ENCODE measurements at places on chromosomes 1 and 21.

DNA sequence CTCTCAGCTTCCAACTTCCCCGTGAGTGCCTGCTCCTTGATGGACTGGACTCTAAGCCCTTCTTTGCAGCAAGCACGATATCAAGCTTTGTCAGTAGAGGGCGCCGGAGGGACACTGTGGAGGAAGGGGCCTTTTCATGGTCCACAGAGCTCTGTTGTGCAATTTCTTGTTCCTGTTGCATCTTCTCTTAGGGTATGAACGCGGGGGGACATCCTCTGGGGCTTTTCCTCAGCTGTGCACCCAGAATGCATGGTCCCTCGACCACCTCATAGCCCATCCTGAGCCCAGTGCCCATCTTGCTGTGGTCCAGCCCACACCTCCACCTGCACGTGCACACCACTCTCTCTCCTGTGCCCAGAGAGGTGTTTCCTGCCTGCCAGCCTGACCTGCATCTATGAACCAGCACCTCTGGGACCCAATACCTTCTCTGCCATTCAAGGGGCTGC is 556.8 kb downstream of the PTPRU start:
- peak; percentile 46 for DNase-seq

- no peak for DNase-seq
These were observed 49.7 kb downstream of the SLX9 start for GRCh38 chr21:44989537-44989886.

DNA sequence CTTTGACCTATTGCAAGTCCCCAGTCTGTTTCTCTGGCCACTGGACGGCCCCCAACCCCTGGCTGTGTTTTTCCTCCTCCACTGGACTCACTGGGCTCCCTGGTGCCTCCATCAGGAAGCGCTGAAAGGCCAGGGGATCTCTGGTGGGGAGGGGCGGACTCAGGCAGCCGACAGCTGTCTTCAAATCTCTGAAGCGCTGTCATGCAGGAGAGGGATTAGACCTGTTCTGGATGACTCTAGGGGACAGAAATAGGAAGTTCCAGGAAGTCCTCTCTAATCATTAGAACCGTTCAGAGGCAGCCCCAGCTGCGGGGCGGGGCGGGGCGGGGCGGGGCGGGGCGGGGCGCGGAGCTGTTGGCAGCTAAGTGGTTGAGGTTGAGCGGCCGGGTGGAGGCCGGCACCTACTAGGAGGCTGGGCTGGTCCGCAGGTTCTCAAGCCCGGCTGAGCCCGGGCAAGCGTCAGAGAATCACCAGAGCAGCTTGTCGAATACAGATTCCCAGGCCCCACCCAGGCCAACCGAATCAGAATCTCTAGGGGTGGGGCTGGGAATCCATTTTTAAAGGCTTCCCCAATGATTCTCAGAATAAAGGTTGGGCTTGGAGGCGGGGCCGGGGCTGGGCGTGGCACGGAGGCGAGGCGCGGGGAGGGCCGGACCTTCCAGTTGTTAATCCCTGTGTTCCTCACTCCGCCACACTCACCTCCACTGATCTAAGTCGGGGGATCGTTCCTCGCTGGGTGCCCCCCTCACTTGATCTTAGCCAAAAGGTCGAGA is 11.4 kb upstream of the PHLDA3 start:
- peak; percentile 61 for DNase-seq

DNA sequence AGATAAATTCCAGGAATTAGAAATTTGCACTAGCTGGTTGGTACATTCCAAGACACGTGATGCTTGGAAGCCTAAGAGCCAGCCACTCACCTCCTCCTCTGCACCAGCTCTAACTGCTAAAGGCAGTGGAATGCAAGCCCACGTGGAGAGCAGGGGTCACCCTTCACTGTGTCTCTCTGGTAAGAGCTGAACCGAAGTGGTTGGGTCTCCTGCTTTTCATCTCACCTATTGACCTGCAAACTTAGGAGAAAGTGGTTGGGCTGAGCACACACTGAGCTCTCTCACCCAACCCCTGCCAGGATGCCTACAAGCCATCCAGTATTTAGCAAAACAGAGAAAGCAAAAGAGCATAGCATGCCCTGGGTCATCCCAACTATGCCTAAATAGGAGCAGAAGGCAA is 19.3 kb downstream of the HAO2 start:
- no peak for DNase-seq

- DNase-seq = no peak
These were observed 20.8 kb upstream of the JAK1 start for GRCh38 chr1:64986903-64987871.

DNA sequence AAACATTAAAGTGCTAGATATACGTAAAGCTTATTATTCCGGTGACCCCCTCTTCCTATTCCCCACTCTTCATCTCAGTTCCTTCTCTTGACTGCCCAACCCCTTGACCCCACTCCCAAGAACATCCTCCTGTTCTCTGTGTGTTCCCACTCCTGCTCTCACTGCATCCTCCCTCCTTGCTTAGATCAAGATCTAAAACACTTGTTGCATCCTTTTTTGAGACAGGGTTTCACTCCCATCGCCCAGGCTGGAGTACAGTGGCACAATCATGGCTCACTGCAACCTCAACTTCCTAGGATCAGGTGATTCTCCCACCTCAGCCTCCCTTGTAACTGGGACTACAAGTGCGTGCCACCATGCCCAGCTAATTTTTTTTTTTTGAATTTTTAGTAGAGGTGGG is 13.5 kb downstream of the ATP2B4 start:
- no peak for DNase-seq

DNA sequence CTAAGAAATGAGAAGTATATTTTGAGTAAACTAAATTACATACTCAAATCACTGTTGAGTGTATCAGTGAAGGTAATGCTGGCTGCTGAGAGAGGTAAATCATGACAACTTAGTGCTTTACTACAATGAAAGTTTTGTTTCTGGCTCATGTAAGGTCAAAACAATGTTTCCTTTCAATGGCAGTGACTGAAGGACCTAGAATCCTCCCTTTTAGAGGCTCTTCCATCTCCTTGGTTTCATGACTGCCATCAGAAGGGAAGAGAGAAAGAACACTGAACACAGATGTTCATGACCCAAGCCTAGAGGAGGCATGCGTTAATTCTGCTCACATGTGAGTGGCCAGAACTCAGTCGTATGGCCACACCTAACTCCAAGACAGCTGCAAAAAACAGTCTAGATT is 130.6 kb downstream of the AKT3 start:
- DNase-seq = no peak

DNA sequence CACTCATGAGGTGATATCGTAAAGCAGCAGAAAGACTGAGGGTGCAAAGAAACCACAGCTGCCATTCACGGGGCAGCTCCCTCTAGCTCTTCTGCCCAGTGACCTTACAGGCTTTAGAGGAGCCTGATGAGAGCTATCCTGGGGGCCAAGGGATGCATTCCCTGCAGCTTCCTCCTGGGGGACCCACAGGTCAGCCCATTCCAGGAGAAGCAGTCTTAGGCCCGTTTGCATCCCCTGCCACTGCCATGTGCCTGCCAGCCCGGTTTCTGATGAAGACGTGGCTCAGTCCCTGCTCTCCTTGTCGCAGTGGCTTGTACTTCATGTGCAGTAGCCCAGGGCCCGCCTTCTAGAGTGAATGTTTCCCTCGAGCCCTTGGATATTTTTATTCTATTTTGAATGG is 22.8 kb downstream of the ATP5PO start:
- DNase-seq = no peak

DNA sequence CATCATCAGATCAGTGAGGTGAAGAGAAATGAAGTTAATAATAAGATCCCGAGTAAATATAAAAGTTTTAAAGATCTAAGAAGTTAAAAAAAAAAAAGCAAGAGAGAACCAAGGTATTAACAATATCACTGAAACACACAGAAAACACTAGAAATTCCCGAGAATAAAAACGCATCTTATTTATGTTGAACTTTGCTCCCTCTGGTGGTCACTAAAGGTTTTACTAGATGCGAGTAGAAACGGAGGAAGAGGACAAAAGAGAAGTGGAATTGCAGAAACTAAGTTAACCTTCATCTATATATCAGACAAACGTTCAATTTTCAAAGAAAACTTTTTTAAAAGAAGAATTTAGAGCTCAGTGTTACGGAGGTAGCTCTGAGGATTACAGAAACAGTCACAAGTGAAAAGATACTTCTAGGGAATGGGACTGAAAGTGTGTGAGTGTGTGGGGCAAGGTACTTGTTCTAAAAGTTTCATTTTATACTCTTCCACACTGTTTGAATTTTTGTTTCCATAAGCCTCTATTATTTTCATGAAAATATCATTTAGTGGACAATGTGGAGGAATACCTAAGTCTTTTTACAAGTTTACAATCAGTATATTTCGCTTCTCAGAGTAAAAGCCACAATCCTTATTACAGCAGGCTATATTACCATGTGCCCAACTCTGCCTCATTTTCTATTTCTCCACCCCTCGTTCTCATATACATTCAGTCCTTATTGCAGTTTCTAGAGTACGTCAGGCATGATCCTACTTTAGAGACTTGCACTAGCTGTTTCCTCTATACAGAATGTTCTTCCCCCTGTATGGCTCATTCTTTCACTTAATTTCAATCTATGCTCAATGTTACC is 19.7 kb downstream of the ACBD6 start:
- DNase-seq = no peak

GRCh38 chr1:92480813-92481598 is 5.7 kb downstream of the GFI1 start:
- DNase-seq = no peak

GRCh38 chr1:119275145-119276134 is 93.1 kb upstream of the HAO2 start:
- DNase-seq = peak; percentile 7

DNA sequence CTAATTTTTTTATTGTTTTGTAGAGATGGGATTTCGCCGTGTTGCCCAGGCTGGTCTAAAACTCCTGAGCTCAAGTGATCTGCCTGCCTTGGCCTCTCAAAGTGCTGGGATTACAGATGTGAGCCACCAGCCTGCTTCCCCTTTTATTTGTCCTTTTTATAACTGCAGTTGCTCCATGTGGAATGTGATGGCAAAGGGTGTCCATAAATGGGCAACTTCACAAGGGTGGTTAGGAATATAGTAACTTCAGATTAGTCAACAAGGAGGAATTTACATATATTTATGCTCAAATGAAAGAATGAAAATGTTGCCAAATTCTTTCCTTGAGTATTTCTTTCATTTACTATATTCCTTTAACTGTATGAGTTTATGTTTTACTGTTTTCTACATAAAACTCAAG is 182.9 kb downstream of the BACH1 start:
- no peak for DNase-seq

GRCh38 chr1:225626698-225627097 is 26.2 kb downstream of the ENAH start:
- DNase-seq = no peak

DNA sequence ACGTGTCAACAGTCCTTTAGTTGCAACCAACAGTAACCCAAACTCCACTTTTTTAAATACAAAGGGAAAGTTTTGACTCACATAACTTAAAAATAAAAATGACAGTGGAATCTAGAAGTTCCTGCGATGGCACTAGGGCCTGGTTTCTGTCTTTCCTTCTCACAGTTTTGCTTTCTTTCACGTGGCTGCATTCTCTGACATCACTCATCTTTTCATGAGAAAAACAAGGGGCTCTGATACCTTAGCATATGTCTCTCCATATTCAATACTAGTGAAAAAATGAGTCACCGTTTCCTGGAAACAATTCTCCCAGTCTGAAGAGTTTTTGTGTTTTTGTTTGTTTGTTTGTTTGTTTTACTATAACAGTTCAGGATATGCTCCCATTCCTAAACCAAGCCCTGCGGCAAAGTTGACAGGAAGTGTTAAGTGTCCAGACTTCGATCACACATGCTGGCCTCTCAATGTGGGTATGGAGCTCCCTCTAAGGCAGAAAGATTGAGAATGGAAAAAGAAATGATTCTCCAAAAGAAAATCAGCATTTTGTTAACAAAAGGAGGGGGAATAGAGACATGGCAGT is 483.3 kb downstream of the TTLL7 start:
- no peak for DNase-seq

DNA sequence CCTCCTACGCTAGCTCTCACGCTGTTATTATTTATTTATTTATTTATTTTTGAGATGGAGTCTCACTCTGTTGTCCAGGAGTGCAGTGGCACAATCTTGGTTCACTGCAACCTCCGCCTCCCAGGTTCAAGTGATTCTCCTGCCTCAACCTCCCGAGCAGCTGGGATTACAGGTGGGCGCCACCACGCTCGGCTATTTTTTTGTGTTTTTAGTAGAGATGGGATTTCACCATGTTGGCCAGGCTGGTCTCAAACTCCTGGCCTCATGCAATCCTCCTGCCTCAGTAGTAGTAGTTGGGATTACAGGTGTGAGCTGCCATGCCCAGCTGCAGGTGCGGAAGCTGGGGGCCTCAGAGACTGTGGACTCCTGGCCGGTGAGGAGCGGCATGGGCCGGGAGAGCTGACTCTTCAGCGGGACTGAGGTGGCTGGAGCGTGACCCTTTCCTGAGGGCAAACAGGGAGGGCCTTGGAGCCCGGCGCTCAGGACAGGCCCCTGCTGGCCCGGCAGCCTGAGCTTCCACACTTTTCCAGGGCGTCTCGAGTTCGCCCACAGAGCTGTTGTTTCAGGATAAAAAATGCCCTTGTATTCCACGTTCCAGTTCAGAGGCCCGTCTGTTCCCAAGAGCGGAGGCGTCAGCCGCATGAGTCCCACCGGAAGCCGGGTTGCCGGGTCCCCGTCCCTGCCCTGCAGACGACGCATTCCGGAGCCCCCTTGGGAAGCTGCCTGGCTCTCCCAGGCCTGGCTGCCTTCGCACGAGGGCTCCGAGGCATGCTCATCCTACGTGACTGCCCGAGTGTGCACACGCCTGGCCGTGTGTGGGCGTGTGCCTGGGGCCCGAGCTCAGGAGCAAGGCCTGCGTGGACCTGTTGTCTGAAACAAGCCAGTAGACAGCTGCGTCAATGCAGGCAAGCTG is 126.2 kb downstream of the SIK1 start:
- no peak for DNase-seq

DNA sequence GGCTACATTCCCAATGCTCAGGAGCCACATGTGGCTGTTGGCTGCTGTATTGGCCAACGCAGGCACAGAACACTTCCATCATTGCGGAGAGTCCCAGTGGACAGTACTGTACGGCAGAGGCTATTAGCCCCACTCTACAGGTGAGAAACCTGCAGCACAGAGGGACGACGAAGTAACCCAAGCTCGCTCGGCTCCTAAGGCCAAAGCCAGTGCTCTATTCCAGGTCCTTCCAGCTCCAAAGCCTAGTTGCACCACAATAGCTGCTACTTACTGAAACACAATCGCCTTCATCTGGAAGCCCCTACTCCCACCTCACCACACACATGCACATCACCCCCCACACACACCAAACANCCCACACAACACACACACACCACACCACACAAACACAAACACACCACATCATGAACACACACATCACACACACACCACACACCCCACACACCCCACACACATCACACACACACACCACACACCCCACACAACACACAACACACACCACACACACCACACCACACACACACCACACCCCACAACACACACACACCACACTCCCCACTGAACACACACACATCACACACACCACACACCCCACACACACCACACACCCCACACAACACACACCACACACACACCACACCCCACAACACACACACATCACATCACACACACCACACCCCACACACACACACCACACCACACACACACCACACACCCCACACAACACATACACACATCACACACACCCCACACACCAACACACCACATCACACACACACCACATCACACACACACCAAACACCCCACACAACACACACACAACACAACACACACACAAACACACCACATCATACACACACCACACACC is 3.2 kb downstream of the LYPD8 start:
- no peak for DNase-seq

GRCh38 chr1:206952171-206952570 is 5.9 kb upstream of the PIGR start:
- no peak for DNase-seq

Data from CD8-positive, alpha-beta T cell (primary cell).